ENCODE measurements at places on chromosomes 12 and 14. TPM values are rescaled to one million over a fixed set of nuclear protein-coding genes. Genes with fewer than 3 reads are reported as not detected.
A peak's percentile ranks its signal among the peaks of the same experiment; 100 is the strongest.

GRCh38 chr12:6782850-6783566 is 6.3 kb upstream of the CD4 start:
- no peak for DNase-seq

- DNase-seq, result no peak
Measured at GRCh38 chr12:107025671-107026070, 38.7 kb upstream of the MTERF2 start.

DNA sequence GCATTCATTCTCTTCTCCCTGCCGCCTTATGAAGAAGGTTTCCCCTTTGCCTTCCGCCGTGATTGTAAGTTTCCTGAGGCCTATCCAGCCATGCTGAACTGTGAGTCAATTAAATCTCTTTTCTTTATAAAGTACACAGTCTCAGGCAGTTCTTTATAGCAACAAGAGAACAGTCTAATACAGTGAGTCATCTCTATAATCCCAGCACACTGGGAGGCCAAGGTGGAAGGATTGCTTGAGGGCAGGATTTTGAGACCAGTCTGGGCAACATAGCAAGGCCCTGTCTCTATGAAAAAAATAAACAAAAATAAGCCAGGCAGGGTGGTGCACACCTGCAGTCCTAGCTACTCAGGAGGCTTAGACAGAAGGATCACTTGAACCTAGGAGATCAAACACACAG is 259.9 kb downstream of the CEP128 start:
- no peak for DNase-seq

GRCh38 chr14:85358136-85358785 is 171.7 kb upstream of the FLRT2 start:
- DNase-seq, result no peak

DNA sequence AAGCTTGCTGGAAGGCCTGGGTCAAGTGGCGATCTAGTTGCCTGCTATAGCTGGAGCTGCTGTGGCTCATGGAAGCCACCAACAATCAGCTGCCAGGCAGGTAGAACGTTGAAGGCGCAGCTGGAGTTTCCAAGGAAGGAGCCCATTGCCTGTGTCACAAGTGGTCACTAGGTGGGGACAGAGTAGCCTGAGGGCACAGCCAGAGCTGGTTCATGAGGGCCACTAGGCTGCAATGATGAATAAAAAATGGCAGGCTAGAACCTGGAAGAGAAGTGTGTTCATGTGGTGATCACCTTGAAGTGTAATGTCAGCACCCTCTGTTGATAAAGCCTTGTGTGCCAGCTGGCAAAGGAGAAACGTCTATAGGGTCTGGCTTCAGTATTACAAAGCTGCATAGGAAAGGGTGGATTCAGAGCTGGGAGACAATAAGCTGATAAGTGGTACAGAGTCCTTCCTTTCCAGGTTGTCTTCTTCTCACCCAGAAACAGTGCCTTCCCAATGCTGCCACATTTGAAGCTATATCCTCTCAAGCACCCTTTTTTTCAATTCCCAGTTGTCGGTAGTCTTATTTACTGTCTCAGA is 165.8 kb downstream of the EMP1 start:
- DNase-seq, result peak; percentile 86

The LGR5 gene
- total RNA-seq, result not detected

DNA sequence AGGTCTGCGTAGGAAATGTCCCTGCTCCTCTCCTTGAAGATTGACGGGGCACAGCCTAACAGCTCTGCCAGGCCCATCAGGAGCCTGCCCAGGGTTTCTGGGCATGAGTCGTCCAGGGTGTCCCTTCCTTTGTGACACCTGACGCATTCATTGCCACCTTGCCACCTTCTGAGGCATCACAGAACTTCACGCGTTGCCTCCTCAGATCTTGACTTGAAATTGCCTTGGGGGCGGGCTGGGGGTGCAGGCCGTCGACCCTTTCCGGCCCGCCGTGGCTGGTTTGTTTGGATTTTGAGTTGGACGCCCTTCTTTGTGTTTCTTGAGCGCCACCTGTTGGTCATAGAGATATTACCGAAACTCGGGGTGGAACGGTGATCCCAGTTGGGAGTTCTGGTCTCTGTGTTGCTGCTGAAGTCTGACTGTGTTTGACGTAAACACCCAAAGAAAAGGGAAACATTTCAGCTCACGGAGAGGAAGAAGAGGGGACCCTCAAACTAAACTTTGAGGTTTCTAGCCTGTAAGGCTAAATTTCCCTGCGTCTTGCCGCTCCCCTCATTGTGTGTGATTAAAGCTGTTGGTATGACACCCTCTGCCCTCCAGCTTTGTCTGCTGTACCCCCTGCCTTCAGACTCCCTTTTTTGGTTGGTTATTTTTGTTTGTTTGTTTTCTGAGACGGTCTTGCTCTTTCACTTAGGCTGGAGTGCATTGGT is 44.6 kb downstream of the MLXIP start:
- DNase-seq, result peak; percentile 86

Measured in SK-MEL-5 (cell line).